NCI-H1048 (cell line): ENCODE measurements at places on chromosomes 3 and 15.

DNA sequence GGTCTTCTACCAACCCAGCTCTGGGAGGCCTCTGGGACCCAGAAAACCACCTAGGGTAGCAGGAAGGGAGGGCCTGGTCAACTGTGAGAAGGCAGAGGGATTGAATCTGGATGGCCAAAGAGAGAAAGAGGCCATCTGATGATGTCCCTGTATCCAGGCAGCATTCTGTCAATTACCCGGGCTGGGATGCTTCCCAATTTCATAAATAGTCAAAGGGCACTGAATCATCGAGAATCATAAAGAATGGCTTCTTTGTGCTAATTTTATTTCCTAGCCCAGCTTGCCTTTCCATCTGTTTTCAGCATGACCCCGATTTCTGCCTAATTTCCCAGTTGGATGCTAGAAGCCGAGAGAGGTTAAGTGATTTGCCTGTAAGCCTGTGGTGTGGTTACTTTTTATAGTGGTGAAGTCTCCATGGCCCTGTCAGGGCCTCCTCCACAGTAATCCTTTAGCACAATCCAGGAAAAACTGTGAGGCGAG, 129.2 kb downstream of the FAM43A start:
- no peak for DNase-seq

GRCh38 chr3:127171721-127172120, 21.2 kb upstream of the PRR23E start:
- no peak for DNase-seq

- DNase-seq: no peak
These were observed 19.8 kb downstream of the IL1RAP start for GRCh38 chr3:190533511-190534281.

GRCh38 chr3:196003611-196004010, 78.3 kb downstream of the TFRC start:
- DNase-seq: no peak

DNA sequence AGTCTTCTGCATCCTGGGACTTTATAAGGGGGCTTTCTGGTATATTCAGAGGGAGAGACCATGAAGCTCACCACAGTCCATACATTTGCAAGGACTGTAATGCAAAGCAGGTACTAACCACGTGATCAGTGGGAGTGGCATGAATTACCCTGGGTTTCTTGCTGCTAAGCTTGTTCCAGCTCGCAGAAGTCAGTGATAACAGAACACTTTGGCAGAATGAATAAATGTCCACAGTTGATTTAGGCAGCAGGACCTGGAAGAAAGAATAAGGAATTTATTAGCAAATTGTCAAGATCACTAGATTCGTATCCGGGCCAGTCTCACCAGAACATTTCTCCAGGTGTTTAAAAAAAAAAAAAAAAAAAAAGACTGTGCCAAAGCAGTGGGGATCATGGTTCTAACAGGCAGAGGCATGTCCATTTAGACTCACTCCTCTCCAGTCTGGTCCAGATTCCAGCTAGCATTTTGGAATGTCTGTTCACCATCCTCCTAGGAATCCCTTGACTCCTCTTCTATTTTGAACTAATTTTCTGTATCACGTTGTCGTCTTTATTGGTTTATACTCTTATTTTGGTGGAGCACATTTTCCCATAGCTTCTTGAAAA, 24.5 kb downstream of the HHLA2 start:
- DNase-seq: no peak
